ENCODE measurements at places on chromosomes 7 and 10.

GRCh38 chr7:108452707-108453106 is 3.5 kb downstream of the NRCAM start:
- peak; percentile 34 for DNase-seq

DNA sequence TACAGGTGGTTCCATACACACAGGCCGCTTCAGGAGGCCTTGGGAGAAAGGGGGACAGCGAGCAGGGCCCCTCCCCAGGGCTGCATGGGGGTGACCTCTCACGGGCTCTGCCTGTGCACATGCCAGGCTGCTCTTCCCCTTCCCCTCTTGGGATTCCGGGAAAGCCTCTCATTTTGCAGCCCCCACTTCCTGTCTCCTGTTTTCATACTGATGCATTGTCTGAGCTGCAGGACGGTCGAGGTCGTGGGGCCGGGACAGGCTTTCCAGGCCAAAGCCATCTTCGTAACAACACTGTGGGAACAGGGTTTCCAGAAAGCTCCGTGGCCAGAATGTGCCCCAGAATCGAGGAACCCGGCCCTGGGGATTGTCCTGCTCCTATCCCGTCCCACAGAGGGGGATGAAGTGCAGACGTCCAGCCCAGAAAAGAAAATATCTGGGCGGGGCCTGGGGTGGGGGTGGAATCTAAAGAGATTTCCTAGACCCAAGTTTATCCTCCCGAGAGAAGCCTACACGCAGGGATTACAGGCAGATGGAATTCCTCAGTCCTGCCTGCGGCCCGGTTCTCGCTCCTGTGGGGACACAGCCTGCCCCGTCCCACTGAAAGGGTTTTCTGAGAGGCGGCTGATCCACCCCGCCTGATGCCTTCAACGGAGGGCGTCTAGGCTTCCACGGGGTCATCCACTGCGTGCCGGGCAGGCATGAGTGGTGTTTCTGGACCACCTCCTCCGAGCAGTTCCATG is 29.5 kb upstream of the DNAAF5 start:
- DNase-seq: no peak

DNA sequence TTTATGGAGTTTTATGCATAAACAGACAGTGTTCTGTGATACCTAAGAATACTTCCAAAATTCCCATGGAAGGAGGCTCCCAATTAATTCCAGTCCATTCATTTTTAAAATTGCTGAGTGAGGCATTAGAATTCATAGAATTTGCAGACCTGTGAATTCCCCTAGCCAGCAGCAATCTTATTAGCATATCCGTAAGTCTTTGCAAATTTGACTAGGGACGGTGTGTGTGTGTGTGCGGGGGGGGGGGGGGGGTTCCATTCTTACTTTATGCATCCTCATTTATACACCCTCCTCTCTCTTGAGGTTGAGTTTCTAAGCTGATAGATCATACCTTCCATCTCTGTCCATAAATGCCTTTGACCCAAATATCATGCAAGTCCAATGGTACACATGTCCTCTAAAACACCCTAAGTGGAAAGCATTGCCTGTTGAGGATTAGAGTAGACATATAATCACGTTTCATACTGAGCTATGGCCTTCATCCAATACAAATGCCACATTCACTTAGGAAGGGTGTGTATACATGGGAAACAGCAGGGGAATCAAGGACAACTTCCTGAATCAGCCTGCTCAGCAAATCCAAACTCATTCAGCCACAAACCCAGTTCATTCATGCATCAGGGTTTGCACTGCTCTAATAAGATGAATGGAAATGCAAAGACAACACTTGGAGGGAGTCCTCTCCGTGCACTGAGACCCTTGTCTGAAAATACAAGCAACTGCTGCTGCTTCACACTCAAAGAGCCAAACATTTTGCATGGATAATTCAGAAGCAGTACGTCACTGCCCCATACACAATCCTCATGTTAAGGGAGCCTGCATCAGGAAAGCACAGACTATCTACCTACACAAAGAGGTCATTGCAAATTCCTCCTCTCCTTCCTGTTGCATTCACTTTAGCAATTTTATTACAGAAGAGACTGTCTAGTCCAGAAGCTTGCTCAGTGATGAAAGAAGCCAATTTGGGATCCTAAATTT is 350.8 kb downstream of the KCNMA1 start:
- no peak for DNase-seq

- DNase-seq: no peak
Observed at GRCh38 chr7:134128829-134129228, 1.7 kb downstream of the LRGUK start.

- DNase-seq: peak; percentile 64
Observed at GRCh38 chr10:21534604-21535493, 817 bp downstream of the MLLT10 start.

Measured in activated CD8-positive, alpha-beta T cell treated with anti-CD3 and anti-CD28 coated beads, Interleukin-2, amount 10 ng/mL, durations not matched to agents 7 days and 5 days (primary cell).